ENCODE measurements at places on chromosomes 1 and 21.

GRCh38 chr1:192065087-192065486 lies 93.2 kb upstream of the RGS18 start:
- no peak for DNase-seq

- DNase-seq = no peak
Observed at GRCh38 chr1:88799491-88799890, 91.9 kb downstream of the GTF2B start.

GRCh38 chr21:41482301-41482700 lies 25.7 kb downstream of the TMPRSS2 start:
- peak; percentile 24 for DNase-seq

- DNase-seq = no peak
Observed at GRCh38 chr1:170495006-170495405, 37.0 kb upstream of the GORAB start.

DNA sequence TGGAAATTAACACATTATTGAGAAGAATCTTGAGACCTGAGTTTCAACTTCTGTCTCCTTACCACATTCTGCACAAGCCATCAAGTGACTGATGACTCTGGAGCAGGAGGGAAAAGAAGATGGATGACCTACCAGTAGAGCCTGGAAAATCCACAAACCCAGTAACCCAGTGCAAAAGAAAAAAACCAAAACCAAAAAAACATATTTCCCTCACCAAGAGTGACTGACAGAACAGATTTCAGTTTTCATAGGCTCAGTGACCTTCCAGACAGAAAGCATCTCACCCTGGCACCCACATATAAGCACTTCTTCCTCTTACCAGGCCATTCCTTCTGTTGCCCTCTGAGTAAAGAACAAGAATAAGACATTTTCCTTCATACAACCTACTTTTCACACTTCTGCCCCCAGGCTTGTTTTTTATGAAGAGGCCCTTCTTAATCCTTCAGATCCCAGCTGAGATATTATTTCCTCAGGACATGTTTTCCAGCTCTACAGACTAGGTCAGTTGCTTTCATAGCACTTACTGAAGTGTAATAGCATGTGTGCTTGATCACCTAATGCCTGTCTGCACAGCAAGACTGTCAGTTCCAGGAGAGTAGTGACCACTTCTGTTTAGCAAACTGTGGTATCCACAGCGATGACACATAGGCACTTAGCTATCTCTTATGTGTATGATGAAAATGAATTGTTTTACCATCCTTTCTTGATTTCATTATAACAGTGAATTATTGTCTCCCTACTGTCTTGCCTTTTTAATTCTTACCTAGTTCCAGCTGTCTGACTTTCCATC lies 4.0 kb downstream of the TSACC start:
- DNase-seq = peak; percentile 12

Measured in cardiac fibroblast (primary cell).